ENCODE measurements at places on chromosomes 11 and 22.
A peak's percentile ranks its signal among the peaks of the same experiment; 100 is the strongest.

DNA sequence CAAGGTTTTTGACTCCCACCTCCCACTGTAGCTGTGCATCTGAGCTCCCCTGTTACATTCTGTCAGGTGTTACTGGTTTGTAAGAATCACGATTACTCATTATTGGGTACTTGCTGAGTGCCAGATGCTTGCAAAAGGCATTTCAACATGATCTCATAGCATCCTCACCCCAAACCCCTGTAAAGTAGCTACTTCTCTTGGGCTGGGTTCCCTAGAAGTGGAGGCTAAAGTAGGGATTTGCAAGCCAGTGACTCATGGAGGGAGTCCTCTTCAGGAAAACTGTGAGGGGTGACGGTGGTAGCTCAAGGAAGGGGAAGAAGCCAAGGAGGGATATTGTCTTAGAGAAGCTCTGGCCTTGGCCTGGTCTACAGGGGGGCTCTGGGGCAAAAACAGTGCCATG is 78.6 kb downstream of the TIMP3 start:
- peak; percentile 76 for DNase-seq

GRCh38 chr11:66883016-66883965 is 26.4 kb downstream of the LRFN4 start:
- peak; percentile 62 for DNase-seq

GRCh38 chr22:23685205-23685784 is 5.5 kb upstream of the RGL4 start:
- DNase-seq: peak; percentile 18

DNA sequence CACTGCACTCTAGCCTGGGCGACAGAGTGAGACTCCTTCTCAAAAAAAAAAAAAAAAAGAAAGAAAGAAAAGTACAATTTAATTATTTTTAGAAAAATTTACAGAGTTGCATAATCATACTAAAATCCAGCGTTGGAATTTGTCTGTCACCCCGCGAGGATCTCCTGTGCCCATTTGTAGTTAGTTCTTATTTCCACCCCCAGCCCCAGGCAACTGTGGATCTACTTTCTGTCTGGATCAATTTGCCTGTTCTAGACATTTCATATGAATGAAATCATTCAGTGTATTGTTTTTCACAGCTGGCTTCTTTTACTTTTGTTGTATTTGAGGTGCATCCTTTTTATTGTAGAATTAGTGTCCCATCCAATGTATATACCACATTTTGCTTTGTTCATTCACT is 102.6 kb upstream of the RASSF10 start:
- DNase-seq: no peak

DNA sequence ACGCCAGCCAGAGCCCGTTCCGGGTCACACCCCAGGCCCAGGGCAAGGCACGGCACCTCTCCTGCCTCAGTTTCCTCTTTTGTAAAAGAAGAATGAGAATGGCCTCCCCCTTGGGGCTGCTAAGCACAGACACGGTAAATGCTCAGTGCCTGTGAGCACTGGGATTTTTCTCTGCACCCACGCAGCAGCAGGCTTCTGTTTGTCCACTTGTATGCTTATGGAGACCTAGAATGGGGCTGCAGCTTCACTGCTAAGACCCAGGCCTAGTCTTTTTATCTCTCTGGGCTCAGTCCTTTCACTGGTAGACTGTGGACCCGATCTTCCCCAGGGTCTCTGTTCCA is 1327.9 kb downstream of the TBC1D22A start:
- no peak for DNase-seq

GRCh38 chr22:46088541-46089311 is 61.6 kb upstream of the PPARA start:
- DNase-seq: peak; percentile 85

DNA sequence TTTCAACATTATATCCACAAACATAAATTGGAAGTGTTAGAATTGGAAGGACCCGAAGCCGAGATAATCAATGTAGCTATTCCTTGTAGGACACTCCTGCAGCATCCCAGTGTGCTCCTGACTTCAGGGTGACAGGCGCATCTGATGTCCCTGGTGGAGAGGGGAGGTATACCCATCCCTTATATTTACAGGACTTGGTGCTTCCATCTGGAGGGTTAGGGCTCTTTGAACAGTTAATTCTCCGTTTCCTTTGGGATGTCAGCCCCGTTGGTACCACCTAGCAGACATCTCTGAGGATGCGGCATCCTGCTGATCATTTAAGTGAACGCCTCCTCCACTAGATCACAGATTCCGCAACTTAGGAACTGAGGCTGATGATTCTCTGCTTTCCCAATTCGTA is 451.3 kb downstream of the OPCML start:
- no peak for DNase-seq

DNA sequence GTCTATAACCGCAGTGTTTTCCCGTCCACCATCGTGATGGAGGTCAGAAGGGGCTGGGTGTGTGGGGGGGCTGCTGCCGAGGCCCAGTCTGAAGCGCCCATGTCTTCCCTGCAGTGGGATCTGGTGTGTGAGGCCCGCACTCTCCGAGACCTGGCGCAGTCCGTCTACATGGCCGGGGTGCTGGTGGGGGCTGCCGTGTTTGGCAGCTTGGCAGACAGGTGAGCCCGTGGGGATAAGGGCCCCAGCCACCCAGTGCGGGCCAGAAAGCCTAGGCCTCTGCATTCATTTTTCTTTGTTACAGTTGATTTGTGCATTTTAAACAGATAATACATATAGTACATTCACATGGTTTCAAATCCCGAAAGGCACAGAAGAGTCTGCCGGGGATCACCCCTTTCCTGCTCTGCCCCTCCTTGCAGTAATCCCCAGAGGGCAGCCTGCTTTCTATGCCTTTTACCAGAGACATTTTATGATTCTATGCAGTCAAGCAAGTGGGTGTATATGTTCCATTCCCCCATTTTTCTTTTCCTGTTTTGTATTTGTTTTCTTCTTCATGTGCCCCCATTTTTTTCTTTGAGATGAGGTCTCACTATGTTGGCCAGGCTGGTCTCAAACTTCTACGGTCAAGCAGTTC is 32.6 kb downstream of the CAPN1 start:
- no peak for DNase-seq

- no peak for DNase-seq
These were observed 5.4 kb upstream of the TTLL1 start for GRCh38 chr22:43094551-43094950.

DNA sequence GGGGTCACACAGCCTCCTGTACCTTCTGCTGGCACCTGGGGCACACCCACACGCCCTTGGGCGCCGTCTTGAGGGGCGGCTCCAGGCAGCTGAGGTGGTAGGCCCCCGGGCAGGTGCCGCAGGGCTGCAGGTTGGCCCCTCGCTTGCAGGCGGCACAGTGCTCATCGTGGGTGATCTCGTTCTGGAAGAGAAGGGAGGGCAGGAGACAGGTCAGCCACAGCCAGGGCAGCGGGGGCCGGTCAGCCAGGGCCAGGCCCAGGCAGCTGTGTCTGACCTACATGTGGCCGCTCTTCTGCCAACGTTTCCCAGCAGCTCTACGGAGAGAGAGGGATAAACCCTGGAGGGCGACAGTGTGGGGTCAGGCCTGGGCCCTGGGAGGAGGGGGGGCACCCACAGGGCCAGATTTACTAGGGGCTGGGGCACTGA is 121.9 kb downstream of the PHF21B start:
- DNase-seq: no peak

DNA sequence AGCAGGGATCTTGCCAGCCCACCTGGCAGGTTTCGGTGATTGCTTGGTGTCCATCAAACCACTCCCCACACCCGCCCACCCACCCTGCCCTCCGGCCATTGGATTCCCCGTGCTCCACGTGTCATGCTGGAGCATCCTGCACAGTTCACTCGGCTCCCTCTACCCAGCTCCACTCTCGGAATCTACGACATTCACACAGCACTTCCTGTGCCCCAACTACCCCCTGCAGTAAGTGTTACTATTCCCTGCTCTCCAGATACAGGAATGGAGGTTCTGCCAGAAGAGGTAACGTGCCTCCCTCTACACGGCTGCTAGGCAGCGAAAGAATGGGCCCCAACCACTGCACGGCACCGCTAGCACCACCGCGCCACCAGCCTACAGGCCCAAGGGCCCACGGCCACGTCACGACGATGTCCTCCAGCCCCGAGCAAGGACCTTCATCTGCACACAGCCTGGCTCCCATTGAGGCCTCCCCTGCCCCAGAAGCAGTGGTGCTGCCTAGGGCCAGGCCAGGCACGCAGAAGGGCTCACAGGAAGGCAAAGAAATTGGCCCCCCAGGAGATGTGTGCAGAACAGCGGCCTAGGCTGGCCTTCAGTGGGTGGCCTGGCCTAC is 27.6 kb downstream of the WNT7B start:
- no peak for DNase-seq

GRCh38 chr11:100927579-100927978 is 202.0 kb downstream of the PGR start:
- no peak for DNase-seq

- DNase-seq: no peak
These were observed 1007.2 kb upstream of the RAG2 start for GRCh38 chr11:37605229-37605628.

GRCh38 chr11:43697679-43698078 is 17.1 kb downstream of the HSD17B12 start:
- DNase-seq: peak; percentile 10

GRCh38 chr11:74577624-74578396 is 14.6 kb upstream of the POLD3 start:
- peak; percentile 46 for DNase-seq
